ENCODE measurements at places on chromosomes 16 and 17.

- DNase-seq, result no peak
Measured at GRCh38 chr16:89572485-89573205, 2.9 kb upstream of the CPNE7 start.

DNA sequence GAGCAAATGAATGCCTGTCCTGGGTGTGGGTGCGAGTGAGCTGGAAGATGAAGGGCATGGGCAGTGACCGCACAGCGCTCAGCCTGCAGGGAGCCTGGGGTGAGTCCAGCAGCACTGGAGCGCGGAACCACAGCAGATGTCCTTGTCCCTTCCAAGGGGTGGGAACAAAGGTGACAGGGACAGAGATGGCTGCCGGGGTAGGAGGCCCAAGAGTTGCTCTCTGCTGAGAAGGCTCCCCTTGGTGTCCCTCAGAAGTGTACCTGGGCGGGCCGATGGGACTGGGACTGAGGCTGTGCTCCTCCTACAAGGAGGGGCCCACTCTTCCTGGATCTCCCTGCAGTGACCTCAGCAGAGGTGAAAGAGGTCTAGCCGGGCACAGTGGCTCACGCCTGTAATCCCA, 7.6 kb upstream of the PGAP6 start:
- DNase-seq, result no peak

GRCh38 chr16:67653789-67654402, 6.2 kb downstream of the ACD start:
- no peak for DNase-seq

- no peak for DNase-seq
Measured at GRCh38 chr17:82938873-82939620, 99.2 kb upstream of the ZNF750 start.

DNA sequence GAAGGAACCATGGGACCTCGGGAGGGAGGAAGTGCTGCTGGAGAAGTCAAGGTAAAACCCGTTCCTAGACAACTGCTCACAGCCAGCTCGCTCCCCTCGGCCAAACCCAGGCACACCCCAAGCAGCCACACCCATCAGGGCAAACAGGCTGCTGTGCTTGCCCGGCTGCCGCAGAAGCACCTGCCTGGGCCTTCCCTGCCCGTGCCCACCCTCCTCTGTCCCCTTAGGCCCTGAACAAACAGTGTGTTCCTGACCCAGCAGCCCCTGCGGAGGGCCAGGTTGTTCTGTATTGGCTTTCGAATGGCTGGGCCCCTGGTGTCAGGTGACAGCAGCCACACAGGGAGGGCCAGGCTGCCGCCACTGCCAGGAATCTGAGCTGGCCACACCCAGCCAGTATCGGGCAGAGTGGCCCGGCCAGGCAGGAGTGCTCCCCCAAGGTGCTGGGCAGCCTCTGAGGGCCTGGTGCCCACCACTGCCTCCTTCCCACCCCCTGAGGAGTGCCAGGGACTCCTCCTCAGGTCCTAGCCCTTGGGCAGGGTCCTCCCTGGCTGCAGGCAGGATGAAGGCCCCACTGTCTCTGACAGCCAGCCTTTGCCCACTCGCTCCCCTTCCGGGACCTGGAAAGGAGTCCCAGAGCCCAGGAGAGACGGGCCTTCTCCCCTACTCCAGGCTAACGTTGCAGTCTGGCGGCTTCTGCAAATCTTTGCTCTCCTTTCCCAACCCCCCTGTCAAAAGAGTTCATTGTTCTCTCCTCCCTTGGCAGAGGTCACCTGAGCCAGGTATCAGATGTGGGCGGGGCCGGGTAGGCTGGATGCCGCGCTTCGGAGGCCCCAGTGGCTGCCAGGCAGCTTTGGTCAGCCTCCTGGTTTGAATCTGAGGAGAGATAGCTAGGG, 24.0 kb downstream of the LLGL2 start:
- DNase-seq, result no peak

GRCh38 chr17:18027280-18027679, 11.7 kb downstream of the ATPAF2 start:
- no peak for DNase-seq

GRCh38 chr17:35981246-35981645, at the start of gene CCL16:
Gene CCL16 (minus strand): TSS chr17:35981497. CDS start chr17:35981420, 77 bp downstream.
- DNase-seq, result no peak

- DNase-seq, result no peak
Measured at GRCh38 chr17:9843152-9844010, 17.7 kb downstream of the GLP2R start.

DNA sequence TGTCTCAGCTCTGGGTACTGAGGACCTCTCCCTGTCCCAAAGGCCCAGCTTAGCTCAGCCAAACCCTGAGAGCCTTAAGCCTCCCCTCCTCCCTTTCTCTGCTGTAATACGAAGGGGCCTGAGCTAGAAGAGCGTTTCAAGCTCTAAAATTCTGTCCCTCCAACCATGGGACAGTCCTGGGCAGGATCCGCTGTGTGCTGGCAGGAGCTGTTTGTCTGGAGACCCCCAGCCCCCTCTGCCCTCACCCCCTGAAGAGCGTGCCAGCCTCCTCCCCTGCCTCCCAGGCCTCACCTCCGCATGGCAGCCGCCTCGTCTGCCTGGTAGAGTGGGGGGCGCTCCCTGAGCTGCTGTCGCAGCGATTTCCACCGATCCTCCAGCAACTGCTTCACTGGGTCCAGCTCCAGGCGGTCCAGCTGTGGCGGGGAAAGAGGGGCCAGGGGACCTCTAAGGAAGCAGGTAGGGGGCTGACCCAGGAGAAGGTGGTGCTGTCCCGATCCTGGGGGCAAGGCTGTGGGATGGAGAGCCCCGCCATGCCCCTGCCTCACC, 14.7 kb downstream of the UBALD2 start:
- no peak for DNase-seq
